ENCODE measurements at places on chromosomes 3 and 15.

DNA sequence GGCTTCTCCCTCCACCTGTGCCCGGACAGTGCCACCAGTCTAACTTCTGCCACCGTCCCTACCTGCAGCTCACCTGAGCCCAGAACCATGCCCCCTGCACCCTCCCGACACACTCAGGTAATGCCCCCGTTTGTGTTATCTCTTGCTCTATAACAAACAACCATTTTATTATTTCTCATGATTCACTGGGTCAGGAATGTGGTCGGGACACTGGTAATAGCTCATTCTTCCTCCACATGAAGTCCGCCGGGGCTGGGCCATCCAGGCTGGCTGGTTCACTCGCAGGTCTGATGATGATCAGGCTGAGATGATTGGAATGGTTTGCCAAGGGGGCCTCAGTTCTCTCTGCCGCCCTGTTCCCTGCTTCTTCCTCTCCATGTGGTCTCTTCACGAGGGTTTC, 20.3 kb upstream of the NR2E3 start:
- H3K27ac ChIP-seq = no peak overlapping the region
- no peak for DNase-seq
- H3K4me3 ChIP-seq = no peak overlapping the region

DNA sequence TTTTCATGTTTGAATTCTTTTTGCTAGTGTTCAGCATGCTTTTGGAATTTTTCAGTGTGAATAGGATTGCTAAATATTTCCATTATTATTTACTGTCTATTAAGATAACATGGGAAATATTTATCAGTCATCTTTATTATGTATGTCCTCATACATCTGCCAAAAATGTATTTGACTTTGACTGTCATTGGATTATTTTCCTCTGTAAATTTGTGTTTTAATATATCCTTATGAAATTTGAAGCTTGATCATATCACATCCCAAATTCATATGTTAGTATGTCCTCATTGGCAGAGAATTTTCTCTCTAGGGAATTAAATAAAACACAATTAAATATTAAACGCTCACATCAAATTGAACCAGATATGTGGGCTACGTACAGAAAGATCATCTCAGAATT, 32.3 kb upstream of the TRPC1 start:
- no peaks in the 10 kb centered on the region for H3K27me3 ChIP-seq
- no peak for DNase-seq
- H3K4me3 ChIP-seq = no peak overlapping the region
- H3K4me1 ChIP-seq = no peaks in the 10 kb centered on the region

DNA sequence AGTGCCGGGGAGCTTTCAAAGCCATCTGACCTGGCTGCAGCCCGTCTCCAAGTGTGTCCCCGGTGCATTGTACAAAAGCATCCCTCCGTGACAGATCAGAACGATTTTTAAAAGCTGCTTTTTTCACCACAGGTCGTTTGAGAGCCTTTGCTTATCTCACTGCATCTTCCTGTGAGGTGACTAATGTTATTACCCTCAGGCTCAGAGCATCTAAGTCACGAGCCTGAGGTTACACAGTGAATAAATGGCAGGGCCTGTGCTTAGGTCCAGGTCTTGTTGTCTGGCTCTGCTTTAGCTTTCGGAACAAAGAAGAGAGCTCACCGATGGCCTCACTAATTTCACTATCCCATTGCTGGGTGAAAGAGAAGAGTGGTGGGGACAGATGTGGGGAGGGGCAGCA, 83.3 kb downstream of the SEC22A start:
- H3K4me1 ChIP-seq = no peaks in the 10 kb centered on the region
- H3K36me3 ChIP-seq = no peaks in the 10 kb centered on the region
- no peaks in the 10 kb centered on the region for H3K27me3 ChIP-seq
- no peak overlapping the region for H3K4me3 ChIP-seq
- no peak overlapping the region for H3K27ac ChIP-seq

DNA sequence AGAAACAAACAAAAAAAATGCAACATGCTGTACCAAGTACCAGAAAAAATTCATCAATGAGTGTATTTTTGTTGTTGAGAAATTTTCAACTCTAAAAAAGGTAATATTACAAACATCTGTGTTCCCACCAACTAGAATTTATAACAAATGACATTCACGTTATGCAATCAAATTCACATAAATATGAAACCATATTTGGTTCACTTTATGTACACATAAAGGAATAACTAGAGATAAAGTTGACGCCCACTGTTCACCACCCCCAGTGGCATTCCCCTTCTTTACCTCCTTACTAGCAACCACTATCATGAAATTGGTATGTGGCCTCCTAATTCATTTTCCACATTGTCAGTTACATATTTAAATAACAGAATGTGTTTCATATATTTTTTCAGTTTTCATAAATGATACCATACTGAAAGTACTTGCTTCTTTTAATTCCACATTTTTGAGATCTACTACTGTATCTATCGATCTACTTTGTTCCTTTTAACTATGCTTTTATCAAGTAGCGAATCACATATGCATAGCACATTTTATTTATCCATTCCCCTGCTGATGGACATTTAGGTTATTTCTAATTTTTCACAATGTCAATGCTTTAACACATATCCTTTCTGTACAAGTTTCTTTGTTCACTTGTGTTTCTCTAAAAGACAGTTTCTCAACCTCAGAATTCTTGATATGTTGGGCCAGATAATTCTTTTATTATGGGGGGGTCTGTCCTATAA, 34.5 kb downstream of the TBC1D5 start:
- H3K4me1 ChIP-seq = no peaks in the 10 kb centered on the region
- no peak for DNase-seq
- H3K27ac ChIP-seq = no peak overlapping the region

DNA sequence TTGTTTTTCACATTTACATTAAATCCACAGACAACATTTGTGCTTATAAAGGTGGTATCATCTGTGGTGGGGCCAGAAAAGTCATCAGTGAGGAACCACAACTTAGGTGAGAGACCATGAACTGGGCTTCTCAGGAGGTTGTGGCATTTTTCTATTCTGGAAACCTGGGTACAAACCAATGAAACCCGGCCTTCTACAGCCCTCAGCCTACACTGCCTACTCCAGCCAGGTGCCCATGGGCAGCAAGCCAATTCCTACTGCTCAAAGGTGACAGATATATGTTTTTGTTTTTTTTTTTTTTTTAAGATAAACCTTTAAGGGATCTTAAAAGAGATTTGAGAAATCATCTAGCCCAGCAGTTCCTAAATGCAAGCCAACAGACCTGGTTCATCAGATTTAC, 20.3 kb downstream of the SPG21 start:
- no peaks in the 10 kb centered on the region for H3K27me3 ChIP-seq
- H3K27ac ChIP-seq = no peak overlapping the region
- no peaks in the 10 kb centered on the region for H3K4me1 ChIP-seq
- H3K36me3 ChIP-seq = peaks cover 58% of the 10 kb centered on the region
- no peak overlapping the region for H3K4me3 ChIP-seq

GRCh38 chr3:196008929-196009328, 73.0 kb downstream of the TFRC start:
- no peaks in the 10 kb centered on the region for H3K4me1 ChIP-seq
- no peaks in the 10 kb centered on the region for H3K36me3 ChIP-seq
- DNase-seq = no peak
- no peak overlapping the region for H3K27ac ChIP-seq
- no peak overlapping the region for H3K4me3 ChIP-seq

GRCh38 chr3:23435318-23435717, 232.2 kb downstream of the UBE2E2 start:
- no peaks in the 10 kb centered on the region for H3K27me3 ChIP-seq
- peaks cover 14% of the 10 kb centered on the region for H3K4me1 ChIP-seq
- no peak overlapping the region for H3K27ac ChIP-seq
- no peak overlapping the region for H3K4me3 ChIP-seq
- no peak for DNase-seq

GRCh38 chr15:58163985-58164384, 25.8 kb downstream of the AQP9 start:
- H3K4me3 ChIP-seq = no peak overlapping the region
- no peak overlapping the region for H3K27ac ChIP-seq
- H3K4me1 ChIP-seq = no peaks in the 10 kb centered on the region
- peaks cover 28% of the 10 kb centered on the region for H3K27me3 ChIP-seq
- H3K36me3 ChIP-seq = no peaks in the 10 kb centered on the region

GRCh38 chr3:52515192-52515591, 18.5 kb downstream of the NT5DC2 start:
- H3K27me3 ChIP-seq = peaks cover 6% of the 10 kb centered on the region
- no peak for DNase-seq
- H3K4me1 ChIP-seq = no peaks in the 10 kb centered on the region
- no peaks in the 10 kb centered on the region for H3K36me3 ChIP-seq

GRCh38 chr3:183980403-183980802, 37.3 kb downstream of the ABCC5 start:
- no peak overlapping the region for H3K27ac ChIP-seq
- DNase-seq = no peak
- no peaks in the 10 kb centered on the region for H3K4me1 ChIP-seq
- H3K4me3 ChIP-seq = no peak overlapping the region

DNA sequence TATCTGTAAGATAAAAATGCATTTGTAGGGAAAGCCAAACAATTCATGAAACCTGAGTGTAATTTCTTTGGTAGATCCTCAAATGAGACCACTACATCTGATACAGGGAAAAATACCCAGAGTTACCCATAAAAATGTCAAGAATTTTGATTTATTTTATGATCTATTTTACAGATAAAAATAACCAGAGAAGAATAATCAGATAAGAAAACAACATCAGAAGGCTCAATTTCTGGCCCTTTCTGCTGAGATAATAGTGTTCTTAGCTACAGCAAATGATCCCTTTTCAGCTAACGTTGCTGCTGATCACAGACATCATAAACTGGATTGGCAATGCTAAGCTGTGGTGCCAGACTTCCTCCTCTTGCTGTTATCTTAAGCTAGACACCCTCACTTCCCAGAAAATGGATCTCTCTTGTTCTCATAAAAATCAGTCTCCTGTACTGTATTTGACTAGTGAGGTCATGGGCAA, 21.3 kb upstream of the TMEM108 start:
- no peaks in the 10 kb centered on the region for H3K4me1 ChIP-seq
- no peaks in the 10 kb centered on the region for H3K27me3 ChIP-seq
- DNase-seq = no peak
- H3K4me3 ChIP-seq = no peak overlapping the region

DNA sequence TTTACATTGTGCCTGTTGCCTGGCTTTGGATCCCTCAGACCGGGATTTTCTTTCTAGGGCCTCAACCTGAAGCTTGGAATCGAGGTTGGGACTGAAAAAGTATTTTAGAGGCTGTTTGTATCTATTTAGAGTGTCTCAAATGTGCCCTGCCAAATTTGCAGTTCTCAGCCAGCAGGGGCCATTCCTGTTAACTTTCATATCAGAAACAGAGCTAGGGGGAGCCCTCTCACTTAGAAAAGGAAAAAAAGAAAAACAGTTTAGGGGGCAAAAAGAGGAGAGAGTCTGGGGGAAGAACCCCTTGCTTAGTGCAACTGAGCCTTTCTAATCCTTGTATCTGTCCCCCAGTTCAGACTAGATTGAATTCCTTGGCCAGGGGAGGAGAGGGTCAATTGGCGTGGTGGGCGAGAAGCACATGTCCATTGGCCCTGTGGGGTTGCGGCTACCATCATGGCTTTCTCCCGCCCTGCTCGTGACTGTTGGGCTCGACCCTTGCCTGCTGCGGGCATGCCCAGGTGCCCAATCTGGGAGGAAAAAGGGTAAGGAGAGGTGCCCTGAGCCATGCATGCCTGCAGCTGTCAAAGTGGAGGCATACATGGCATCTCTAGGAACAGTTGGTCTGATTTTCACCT, 101.6 kb downstream of the CFAP44 start:
- H3K27ac ChIP-seq = no peak overlapping the region
- no peak for DNase-seq
- no peaks in the 10 kb centered on the region for H3K27me3 ChIP-seq
- no peaks in the 10 kb centered on the region for H3K36me3 ChIP-seq
- no peaks in the 10 kb centered on the region for H3K4me1 ChIP-seq
- H3K4me3 ChIP-seq = no peak overlapping the region

GRCh38 chr15:59701880-59702279, 12.8 kb upstream of the BNIP2 start:
- no peaks in the 10 kb centered on the region for H3K4me1 ChIP-seq
- no peak overlapping the region for H3K27ac ChIP-seq
- H3K27me3 ChIP-seq = peaks cover 12% of the 10 kb centered on the region
- no peak for DNase-seq

- no peaks in the 10 kb centered on the region for H3K4me1 ChIP-seq
- no peak for DNase-seq
- no peak overlapping the region for H3K27ac ChIP-seq
- H3K4me3 ChIP-seq = no peak overlapping the region
- peaks cover 89% of the 10 kb centered on the region for H3K36me3 ChIP-seq
Observed at GRCh38 chr3:32532434-32532833, 29.8 kb upstream of the CMTM6 start.

GRCh38 chr3:66851894-66852613, 146.1 kb upstream of the KBTBD8 start:
- no peaks in the 10 kb centered on the region for H3K4me1 ChIP-seq
- peaks cover 10% of the 10 kb centered on the region for H3K27me3 ChIP-seq
- DNase-seq = no peak
- no peak overlapping the region for H3K4me3 ChIP-seq
- H3K27ac ChIP-seq = no peak overlapping the region

GRCh38 chr3:192850451-192850981, 67.1 kb downstream of the MB21D2 start:
- no peak for DNase-seq
- no peaks in the 10 kb centered on the region for H3K36me3 ChIP-seq
- no peak overlapping the region for H3K27ac ChIP-seq

DNA sequence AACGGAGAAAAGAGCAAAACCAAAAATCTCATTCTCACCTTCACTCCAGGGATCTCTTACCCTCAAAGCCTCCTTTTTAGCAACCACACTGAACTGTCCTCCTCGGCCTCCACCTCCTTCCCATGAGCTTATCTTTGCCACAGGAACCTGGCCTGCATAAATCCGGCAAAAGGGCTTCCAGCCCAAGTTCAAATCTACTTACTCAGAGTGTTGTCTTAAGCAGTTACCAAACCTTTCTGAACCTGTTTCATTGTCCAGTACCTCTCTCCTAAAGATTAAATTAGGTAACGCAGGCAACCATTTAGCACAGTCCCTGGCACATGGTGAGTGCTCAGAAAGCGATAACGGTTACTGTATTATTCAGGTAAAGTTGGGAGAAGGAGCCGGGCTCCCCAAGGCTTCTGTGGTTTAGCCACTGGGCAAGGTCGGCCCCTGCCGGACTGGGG, 777 bp downstream of the CIB1 start:
- H3K27ac ChIP-seq = peak overlapping the region; percentile 59
- peak overlapping the region; percentile 83 for H3K4me3 ChIP-seq
- peaks cover 32% of the 10 kb centered on the region for H3K4me1 ChIP-seq
- peaks cover 26% of the 10 kb centered on the region for H3K36me3 ChIP-seq
- DNase-seq = peak; percentile 11

GRCh38 chr3:129352045-129352444, 73.4 kb downstream of the HMCES start:
- no peak overlapping the region for H3K4me3 ChIP-seq
- H3K4me1 ChIP-seq = peaks cover 5% of the 10 kb centered on the region
- H3K27me3 ChIP-seq = no peaks in the 10 kb centered on the region
- no peak overlapping the region for H3K27ac ChIP-seq

DNA sequence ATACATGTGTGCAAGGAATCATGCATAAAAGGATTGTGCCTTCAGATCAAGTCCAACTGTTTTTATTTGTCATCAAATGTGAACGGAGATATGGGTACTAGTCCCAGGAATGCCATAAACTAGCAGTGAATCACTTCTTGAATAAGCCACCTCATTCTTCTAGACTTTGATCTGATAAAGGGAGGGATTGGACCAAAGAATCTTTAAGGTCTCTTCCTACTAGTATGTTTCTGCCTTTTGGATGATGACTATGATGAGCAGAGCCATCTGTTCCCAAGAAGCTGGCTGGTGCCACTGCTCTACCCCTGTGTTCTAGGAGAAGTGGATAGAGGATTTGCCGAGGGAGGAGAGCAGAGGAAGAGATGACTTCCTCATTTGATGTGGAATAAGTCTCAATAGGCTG, 28.8 kb upstream of the UACA start:
- no peak overlapping the region for H3K4me3 ChIP-seq
- peaks cover 8% of the 10 kb centered on the region for H3K27me3 ChIP-seq
- DNase-seq = no peak
- H3K27ac ChIP-seq = no peak overlapping the region
- H3K4me1 ChIP-seq = no peaks in the 10 kb centered on the region
